ENCODE measurements at places on chromosomes 6 and 20.
A peak's percentile ranks its signal among the peaks of the same experiment; 100 is the strongest.

GRCh38 chr20:49572857-49573256 lies 4.9 kb upstream of the PTGIS start:
- no peak for DNase-seq

DNA sequence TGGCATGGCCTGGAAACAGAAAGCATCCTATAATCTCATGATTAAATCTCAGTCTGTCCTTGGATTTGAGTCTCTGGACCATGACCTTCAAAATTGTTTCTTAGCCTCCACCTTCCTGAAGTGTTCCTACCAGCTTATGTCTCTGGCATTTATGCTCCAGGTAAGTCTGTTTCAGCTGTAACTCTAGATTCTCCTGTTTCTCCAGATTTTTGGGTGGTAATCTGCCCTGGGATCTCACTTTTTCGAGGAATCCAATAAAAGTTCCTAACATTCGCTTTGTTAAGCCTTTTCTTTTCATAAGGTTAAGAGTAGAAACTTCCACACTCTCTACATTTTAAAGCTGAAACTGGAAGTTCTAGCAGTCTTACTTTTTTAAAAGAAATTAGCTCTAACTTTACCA lies 318.5 kb downstream of the C6orf118 start:
- DNase-seq, result no peak

DNA sequence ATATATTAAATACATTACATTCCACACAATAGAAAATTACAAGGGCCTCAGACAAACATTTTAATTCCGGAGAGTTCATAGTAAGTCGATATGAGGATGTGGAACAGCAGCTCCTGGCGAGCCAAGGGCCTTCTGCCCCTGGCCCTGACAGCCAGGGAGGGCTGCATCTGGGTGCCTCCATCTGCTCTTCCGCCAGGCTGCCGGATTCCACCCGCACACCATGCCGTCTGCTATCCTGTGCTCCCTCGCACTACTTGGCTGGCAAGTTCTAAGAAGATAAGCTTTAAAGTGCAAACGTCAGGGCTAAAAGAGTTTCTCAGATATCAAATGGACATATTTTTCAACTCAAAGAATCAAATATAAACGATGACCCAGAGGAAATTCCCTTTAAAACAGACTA lies 656.3 kb upstream of the NOX3 start:
- DNase-seq, result no peak

DNA sequence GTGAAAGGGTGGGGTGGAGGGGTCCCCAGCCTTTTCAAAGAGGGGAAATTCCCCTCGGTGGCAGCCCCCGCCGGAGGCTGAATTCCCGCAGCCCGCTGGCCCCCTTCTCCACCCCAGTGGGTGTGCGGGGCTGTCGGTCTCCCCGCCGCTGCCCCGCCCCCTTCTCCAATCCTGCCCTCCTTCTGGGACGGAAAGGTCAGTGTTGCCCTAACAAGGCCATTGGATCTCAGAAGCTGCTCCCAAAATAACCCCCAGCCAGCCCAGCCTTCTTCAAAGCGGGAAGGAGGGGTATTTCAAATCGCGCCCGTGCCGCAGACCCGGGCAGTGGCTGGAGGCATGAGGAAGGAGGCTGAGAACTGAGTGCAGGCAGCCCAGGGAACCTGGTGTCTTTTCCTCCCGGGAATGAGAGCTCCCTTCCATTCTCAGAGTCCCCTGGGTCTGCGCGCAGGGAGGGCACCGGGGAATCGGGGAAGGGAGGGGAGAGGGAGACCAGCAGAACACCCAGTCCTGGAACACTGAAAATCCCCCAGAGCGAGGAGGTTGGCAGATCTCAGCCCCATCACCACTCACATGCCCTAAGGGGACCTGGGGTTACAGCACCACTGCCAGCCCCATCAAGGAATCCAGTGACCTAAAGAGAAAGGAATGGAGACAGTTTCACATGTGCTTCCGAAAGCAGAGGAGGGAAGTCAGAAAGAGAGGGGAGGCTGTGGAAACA lies at the start of gene JPH2:
TSS of gene JPH2 (minus strand) at position 135 of the 718 bp plus-strand sequence. CDS start 483 bp downstream, outside the sequence.
- no peak for DNase-seq

DNA sequence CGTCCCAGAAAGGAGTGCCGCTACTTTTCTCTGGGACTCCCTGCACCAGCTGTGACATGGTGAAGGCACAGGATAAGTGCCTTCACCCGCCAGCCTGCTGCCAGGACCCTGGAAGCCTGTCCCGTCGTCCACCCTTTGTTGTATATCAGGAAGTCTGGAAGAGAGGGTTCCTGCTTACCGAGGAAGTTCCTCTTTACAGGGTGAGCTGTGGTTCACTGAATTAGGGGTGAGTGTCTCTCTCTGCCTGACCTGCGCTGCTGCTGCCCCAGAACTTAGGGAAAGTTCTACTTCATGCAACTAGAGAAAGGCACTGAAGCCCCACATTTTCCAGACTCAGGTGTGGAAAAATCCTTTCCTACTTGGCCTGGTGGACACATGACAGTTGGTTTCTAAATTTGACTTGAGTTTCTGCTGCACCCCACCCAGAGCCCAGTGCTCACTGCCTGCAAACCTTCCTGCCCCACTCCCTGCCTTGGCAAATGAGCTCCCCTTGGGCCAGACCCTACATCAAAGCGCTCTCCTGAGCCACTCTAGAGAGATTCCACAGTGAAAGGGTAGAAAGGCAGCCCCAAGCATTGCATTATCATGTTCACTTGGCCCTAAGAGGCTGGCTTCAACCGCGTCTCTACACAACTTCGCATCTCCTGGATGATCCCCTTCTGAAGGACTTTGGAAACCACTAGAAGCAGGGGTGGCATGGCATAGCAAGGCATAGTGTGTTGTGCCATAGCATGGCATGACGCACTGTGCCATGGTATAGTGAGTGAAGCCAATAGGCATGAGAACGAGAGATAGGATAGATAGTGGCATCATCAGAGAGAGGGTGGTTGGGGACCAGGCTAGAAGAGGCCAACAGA lies 215.8 kb upstream of the CDYL start:
- no peak for DNase-seq

DNA sequence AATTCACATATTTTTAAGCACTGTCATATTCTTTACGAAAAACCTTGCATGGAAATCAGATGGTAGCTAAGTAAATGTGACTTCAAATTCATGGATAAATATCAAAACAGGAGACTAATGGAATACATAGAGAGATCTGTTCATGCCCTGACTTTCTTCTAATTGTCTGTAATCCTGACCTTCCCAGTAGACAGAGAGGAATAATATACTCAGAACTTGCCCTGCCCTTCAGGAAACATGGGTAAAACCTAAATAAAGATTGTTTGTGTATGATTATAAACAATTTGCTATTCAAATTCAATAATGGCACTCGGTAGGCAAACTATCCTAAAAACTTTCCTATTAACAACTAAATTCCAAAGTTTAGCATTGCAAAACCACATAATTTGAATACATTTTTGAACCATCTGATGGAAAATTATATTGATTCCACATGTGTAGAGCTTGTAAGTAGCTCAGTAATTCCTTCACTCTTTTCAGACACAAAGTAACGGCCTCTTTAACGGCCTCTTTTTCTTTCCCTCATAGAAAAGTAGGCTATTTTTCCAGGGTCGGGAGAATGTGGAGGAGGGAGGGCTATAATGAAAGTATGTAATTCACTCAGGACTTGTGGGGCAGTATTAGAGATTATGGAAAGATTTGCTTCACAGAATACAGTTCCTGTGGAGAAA lies 227.6 kb downstream of the ALDH8A1 start:
- no peak for DNase-seq

- DNase-seq, result no peak
These were observed 168.4 kb upstream of the UST start for GRCh38 chr6:148578489-148578814.

DNA sequence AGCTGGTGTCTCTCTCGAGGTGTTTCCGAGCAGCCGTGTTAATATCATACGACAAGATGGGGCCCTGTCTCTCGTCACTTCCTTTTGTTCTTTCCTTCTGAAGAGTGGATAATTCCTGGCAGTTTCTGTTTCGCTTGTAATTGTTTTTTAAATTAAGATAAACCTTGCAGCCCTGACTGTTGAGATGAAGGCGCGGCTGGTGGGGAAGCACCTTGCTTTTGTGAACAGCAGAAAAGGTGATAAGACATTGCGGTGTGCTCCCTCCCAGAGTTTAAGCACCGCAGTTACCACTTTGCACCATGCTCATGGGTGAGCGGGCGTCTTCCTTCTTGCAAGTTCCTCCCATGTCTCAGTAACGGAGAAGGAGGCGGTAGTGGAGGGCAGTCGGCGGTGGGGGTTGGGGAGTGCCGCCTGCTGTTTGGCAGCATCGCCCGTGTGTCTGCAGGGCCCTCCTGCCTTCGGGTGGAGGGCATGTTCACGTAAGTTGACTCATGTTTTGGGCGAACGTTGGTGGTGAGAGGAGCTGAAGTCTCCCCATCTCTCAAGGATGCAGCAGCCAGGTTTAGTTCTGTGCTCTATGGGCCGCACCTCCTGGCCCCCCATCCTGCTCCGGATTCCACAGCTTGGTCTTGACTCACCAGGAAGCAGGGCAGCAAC lies 345.9 kb downstream of the TAF4 start:
- peak; percentile 21 for DNase-seq

DNA sequence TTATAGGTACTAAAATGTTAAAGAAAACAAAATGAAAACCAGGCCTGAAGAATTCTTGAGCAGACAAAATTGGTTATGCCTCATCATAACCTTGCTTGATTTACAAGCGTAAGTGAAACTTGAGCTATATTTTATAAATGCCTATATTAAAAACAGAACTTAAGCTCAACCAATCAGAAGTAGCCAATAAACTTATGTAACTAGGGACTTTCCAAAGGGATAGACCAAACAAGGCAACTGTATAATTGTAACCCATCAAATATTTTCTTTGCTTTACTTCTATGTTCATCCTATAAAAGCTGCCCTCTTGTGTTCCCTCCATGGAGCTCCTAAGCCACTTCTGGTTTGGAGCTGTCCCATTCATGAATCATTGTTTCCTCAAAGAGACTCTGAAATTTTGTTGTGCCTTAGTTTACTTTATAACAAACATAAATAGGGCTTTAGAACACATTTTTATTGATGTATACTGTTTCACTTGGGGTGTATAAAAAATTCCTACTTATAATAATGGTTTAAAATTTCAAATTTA lies 101.6 kb upstream of the CARMIL1 start:
- no peak for DNase-seq

- DNase-seq, result no peak
These were observed 115.2 kb downstream of the PSMB1 start for GRCh38 chr6:170437719-170438401.

- no peak for DNase-seq
These were observed 798.5 kb upstream of the EPHA7 start for GRCh38 chr6:94217836-94218235.

GRCh38 chr6:105452924-105453756 lies 50.3 kb upstream of the PREP start:
- peak; percentile 28 for DNase-seq

GRCh38 chr6:123575188-123575587 lies 61.6 kb downstream of the TRDN start:
- DNase-seq, result no peak

DNA sequence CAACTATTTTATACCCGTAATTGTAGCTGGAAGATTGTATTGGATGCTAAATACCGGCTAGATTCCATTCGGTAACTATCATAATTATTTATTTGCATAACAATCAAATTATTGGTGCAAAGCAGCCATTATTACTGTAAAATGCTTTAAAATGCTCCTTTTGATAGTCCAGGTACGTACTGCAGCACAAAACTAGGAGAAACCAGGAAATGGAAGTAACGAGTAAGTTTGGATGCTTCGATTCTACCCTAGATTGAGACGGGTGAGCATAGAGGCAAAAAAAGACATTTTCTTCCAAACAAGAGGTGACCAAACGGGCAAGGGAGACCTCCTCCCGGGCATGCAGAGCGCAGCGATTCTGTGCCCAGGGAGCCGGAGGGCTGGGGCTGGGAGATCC lies 469 bp upstream of the XRN2 start:
- DNase-seq, result no peak
